ENCODE measurements at places on chromosomes 12 and 14.

GRCh38 chr12:120639771-120640721 is at the start of gene CABP1:
Gene CABP1, plus strand, starts transcription at chr12:120640626. Its CDS starts 60 bp downstream, at chr12:120640686.
- no peak for DNase-seq

DNA sequence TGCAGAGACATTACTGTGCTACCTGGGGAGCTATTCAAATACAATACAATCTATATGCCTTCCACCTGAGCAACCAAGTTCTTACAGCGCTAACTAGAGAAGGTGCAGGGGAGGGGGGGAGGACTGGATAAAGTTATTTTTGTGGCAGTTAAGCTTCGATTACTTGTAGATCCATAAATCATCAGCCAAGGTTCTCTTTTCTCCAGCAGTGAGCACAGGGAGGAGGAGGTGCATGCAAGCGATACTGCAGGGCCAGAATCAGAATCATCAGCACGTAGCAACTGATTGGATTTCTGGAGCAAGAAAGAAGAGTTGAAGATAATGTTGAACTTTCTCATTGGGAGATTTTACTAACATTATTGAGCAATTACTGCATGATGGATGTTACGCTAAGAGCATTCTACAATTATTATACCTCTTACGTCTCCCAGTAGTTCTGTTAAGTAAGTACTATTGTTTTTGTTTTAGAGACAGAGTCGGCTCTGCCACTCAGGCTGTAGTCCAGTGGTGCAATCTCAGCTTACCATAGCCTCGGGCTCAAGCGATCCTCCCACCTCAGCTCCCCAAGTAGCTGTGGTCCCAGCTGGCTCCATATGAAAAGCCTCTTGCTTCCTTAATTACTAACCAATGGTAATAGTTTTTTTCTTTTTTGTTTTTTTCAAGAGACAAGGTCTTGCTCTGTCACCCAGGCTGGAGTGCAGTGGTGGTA is 74.6 kb upstream of the EEA1 start:
- no peak for DNase-seq

DNA sequence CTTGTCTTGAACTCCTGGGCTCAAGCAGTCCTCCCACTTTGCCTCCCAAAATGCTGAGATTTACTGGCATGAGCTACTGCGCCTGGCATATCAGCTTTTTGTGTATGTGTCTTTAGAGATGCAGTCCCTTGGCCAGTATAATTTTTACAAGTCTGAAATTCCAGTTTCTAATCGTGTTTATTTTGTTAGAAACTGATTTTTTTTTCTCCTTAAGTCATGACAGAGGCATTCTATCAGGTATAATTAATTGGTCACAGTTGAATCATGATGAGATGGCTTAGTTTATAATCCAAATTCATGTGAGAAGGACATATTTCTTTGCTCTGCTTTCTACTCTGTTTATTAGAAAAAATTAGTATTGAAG is 98.9 kb downstream of the PCNX1 start:
- no peak for DNase-seq

- peak; percentile 13 for DNase-seq
Observed at GRCh38 chr12:72011374-72011773, 72.7 kb downstream of the TPH2 start.

GRCh38 chr14:64208981-64209380 is 85.2 kb downstream of the ESR2 start:
- DNase-seq: no peak

DNA sequence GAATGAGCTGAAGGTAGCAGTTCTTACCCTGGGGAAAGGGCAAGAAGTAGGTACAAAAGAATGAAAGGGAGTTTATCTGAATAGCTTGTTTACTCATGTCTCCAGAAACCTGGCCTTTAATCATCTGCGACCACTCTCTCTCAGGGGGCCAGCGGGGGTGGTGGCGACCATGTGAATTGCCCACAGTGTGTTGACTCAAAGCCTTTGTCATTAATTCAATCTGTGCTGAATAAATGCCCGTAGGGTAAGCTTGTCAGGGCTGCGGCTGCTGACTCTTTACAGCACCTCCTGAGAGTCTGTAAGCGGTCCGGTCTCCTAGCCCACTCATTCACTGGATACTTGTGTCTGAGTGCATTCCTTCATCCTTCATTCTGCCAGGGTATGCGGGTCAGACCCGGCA is 874.4 kb downstream of the SLC6A15 start:
- no peak for DNase-seq

DNA sequence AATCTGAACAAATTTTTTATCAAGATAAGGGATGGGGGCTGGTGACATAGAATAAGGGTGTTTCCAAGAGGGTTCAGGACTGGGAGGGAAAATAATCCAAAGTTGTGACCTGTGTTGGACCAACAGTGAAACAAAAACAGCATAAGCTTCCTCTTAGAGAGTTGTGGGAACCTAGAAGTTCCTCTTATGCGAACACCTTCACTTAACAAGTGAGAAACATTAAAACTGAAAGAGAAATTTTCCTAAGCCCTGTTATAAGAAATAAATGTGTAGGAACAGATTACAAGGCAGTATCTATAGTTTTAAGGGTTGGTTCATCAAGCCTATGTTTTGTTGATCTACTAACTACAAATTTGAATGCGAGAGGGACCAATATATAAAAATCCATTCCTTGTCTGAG is 58.4 kb downstream of the LLPH start:
- no peak for DNase-seq

DNA sequence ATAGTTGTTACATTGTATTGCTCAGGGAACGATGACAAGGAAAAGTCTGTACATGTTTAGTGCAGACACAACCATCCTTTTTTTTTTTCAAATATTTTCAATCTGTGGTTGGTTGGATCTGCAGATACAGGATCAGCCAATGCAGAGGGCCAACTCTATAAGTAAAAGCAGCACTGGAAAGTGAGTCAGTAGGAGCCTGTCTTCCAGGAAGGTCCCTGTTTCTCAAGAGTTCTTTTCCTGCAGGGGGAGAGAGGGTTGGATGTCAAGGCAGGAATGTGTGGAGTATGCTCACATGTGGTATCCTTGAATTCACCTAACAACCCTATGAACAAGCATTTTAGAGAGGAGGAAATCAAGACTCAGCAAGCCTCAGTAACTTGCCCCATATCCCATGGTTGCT is 409.1 kb downstream of the NPAS3 start:
- peak; percentile 56 for DNase-seq

Measured in fibroblast of skin of right quadriceps (primary cell).